ENCODE measurements at places on chromosomes 1 and 21. TPM values are rescaled to one million over a fixed set of nuclear protein-coding genes. Genes with fewer than 3 reads are reported as not detected.

DNA sequence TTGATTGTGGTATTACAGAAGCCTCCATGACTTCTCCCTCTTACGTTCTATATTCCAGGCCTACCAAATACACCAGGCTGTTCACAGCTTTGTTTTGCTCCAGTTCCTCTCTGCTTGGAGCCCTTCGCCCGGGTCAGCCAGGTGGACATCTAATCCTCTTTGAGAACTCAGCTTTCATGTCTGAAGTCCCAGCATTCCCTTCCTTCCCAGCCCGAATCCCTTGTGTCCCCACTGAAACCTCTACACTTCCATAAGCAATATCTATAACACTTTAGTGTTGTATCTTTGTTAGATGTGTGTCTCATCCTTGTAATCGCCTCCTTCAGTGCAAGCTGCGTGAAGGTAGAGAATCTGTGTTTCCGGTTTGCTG lies 1.9 kb downstream of the RNF11 start:
- DNase-seq: peak; percentile 36

DNA sequence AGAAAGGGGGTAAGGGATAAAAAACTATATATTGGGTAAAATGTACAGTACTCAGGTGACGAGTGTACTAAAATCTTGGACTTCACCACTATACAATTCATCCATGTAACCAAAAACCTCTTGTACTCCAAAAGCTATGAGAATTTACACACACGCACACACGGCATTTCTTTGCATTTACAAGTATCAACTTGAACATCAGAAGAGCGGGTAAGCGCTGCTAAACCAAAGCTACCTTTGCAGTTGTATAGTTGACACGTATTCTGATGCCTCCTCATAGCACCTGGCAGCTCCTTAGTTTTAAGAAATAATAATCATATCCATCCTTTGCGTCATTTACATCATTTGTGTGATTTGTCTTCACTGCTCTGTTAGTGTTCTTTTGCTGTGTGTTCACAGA lies 17.6 kb downstream of the CDC42BPA start:
- DNase-seq: no peak

DNA sequence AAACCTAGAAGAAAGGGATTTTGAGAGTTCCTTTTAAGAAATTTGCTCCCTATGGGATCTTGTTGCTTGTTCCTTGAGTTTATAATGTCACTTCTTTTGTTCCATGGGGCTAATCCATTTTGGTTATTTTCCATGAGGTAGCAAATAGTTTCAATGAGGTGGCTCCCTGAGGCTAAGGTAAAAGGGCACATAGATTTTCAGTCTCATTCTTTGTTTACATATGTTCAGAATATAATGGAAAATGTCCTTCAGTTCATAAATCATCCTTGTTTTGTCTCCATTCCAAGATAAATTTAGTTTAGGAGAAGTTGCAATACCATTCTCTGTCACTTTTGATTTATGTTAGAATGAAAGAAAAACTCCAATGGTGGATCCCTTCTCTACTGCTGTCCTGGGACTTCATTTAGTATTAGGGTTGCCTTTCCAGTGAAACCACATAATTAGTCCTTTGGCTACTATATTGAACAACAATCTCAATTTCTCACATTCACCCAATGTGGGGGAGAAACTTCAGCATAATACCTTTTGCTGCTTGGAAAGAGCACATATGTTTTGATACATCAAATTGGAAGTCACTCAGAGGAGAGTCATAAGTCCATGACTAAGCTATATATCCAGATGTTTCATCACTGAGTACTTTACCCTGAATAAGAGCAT lies 80.9 kb upstream of the ADAMTS5 start:
- no peak for DNase-seq

DNA sequence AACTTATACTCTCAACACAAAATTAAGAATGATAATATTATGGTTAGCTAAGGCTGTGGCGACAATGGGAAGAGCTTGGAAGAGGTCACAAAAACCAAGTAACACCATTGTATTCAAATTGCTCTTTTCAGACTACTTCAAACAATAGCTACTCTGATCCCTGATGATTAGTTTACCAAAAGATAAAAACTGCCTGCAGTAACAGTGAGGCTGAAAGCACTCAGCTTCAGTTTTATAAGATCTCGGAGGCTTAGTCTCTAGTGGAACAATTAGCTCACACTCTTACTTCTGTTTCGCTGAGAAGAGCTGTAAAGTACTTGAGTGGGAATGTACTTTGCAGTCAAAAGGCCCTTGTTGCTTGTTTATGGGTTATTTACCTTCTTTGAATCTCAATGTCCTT lies 278.5 kb downstream of the LRRC7 start:
- no peak for DNase-seq

Gene FABP3
- total RNA-seq: 28.2 TPM

Measured in liver (tissue), 10 donors.